B cell (primary cell): ENCODE measurements at places on chromosomes 2 and 18.

- no peak for DNase-seq
These were observed 7.8 kb upstream of the UGT1A9 start for GRCh38 chr2:233663911-233664310.

- DNase-seq, result no peak
These were observed 1292.8 kb downstream of the DSC3 start for GRCh38 chr18:29749704-29750103.

- no peak for DNase-seq
These were observed 74.5 kb downstream of the KCTD18 start for GRCh38 chr2:200435379-200435778.

GRCh38 chr2:71951718-71952404 lies 195.8 kb downstream of the CYP26B1 start:
- no peak for DNase-seq

GRCh38 chr2:194616334-194616733 lies 1040.7 kb upstream of the SLC39A10 start:
- DNase-seq, result no peak

DNA sequence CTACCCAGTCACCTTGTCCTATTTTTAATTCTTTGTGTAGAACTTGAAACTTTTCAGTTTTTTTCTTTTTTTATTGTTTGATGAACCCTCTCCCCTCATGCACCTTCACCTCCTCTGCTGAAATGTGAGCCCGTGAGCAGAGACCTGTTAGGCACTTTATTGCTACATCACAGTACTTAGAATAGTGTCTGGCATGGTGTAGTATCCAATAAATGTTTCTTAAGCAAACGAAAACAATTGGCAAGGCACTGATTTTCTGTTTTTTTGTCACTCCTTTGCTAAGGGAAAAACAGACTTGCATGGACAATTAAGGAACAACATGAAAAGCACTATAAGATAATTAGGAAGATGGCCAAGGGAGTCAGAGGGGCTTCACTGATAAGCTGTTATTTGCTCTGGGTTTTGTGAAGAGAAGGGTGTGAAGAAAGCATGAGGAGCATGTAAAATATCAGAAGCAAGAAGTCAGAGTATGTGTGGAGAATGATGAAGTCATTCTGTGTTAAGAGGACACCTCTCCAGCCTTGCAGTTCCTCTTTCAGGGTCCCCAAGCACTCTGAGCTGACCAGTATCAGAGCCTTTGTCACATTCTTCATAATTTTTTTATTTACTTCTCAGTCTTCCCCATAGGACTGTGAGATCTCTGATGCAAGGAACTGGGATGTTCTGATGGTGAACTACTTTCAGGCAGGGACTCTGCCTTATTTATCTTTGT lies 99.7 kb upstream of the CAVIN2 start:
- no peak for DNase-seq

- no peak for DNase-seq
These were observed 188.4 kb downstream of the PPP1R1C start for GRCh38 chr2:182173944-182174622.

GRCh38 chr18:61893309-61893970 lies 633 bp upstream of the RNF152 start:
- no peak for DNase-seq

DNA sequence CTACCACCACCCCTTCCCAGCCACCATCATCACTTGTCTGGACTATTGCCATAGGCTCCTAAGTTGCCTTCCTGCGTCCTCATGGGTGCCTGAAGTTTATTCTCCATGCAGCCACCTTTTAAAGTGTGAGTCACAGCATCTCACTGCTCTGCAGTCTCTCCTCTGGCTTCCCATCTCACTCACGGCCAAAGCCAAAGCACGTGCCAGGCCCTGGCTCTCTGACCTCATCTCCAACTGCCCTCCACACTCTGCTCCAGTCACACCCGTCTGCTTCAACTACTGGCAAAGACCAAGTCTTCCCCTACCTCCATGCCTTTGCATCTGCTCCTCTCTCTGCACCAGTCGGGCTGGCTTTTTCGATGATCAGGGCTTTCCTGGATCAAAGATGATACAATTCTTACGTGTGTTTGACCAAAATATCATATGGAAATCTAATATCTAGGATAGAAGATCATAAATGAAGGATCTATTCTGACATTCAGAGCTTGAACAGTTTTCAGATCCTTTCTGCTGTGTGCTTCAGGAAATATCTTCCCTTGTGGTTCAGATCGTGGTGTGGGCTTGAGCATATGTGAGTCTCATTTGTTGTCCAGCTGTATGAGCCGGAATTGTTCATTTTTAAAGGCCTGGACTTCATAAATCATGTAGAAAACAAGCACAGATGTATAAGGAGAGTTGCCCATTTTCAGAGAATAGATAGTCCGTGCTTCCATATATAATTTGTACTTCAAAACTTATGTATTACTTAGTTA lies 175.6 kb downstream of the PRKCE start:
- DNase-seq, result no peak

GRCh38 chr2:3485166-3485565 lies 34.2 kb downstream of the ADI1 start:
- DNase-seq, result no peak
